ENCODE measurements at places on chromosomes 7 and 10.

- DNase-seq, result peak; percentile 5
Measured at GRCh38 chr10:112307358-112308124, 24.3 kb downstream of the TECTB start.

- no peak for DNase-seq
Measured at GRCh38 chr10:132599732-132600131, 62.1 kb downstream of the INPP5A start.

DNA sequence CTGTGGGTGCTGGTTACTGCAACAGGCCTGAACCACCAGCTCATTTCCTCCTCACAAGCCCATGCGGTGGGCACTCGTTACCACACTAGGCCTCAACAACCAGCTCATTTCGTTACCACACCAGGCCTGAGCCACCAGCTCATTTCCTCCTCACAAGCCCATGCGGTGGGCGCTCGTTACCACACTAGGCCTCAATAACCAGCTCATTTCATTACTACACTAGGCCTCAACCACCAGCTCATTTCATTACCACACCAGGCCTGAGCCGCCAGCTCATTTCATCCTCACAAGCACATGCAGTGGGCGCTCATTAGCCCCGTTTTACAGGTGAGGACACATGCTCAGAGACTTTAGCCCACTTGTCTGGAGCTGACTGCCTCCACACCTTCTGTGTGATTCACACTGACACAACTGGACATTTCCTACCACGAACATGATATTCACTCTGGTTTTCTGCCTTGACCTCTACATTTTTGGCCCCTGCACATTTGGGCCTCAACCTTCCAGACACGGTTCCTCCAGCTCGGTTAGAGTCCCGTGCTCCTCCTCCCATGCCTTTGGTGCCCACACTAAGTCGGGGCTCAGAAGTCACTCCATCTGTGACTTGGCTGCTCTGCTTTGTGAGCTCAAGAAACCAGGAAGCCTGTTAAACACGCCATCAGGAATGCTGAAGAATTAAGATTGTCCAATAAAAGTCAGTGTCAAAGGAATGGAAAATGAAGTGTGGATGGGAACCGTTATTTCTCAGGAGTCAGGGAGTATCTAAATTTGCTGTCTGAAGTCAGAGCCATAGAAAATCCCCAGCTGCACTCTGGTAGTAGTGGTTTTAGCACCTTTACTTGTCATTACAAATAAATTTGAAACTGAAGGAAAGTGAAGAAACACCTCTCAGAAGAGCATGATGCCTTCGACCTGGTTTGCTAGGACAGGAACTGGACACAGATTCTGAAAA lies 55.8 kb upstream of the LANCL2 start:
- DNase-seq, result peak; percentile 42

DNA sequence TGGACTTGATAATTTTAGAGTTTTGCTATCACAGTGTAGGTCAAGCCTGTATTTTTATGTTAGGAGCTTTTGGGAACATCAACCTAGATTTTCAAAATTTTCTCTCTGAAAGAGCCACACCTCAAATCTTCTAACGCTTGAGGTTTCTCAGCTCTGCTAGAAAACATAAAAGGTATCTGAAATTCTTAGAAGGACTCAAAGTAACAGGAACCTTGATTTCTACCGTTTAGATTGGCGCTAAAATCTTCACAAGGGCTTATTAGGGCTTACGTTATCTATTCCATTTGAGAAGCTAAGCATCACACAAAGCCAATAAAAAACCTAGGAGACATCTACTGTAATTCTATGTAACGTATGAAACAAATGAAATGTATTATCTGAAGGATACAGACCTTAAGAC lies 192.4 kb downstream of the AHR start:
- DNase-seq, result no peak

DNA sequence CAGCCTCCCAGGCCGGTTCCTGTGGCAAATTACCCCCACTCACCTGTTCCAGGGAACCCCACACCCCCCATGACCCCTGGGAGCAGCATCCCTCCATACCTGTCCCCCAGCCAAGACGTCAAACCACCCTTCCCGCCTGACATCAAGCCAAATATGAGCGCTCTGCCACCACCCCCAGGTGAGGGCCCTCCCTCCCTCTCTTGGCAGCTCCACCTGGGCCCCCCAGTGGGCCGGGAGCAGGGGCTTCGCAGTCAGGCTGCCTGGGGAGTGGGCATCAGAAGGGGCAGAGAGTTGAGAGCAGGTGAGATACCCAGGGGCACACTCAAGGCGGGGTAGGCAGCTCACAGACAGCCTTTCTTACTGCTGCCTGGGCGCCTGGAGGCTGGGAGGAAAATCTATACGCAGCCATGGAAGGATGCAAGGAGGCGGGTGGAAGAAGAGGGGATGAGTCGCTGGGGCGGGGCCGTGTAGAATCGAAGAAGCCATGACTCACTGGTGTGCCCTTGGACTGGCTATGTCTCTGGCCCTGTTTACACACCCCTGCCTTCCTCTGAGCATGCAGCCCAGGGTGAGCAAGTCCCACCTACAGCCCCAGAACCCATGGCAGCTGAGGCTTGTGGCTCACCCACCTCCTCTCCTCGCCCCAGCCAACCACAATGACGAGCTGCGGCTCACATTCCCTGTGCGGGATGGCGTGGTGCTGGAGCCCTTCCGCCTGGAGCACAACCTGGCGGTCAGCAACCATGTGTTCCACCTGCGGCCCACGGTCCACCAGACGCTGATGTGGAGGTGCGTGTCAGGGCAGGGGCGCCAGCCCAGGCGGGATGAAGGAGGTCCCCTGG lies 48.6 kb upstream of the PPIF start:
- DNase-seq, result no peak

DNA sequence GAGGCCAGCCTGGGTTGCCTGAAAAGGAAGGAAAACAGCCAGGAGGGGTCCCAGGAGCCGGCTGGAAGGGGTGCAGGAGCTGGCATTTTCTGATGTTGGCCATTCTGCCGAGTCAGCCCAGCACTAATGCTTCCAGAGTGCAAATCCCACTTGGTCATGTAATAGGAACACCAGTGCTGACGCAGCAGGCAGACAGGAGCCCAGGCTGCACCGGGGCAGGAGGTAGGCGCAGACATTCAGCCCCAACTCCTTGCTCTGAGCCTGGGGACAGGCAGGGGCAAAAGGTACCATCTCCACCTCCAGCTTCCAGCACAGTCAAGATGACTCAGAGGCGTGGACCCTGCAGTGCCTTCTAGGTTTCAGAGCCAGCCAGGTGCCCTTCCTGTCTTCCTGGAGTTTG lies 10.2 kb upstream of the YWHAG start:
- no peak for DNase-seq

DNA sequence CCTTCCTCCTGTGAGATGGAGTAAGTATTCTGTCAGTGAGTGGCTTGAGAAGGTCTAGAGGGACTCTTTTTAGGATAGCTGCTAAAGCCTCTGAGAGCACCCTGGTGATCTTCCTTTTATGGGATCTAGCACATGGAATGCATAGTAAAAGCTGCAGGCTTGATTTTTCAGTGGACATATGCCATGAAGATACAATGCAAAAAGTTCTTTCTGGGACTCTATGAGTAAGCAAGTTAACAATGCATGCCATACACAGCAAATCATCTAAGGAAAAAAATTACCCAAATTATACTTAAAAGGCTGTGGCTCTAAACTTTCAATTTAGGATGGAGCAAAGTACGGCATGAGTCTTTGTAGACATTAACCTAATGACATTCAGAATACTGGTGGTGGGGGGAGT lies 154.5 kb downstream of the SGMS1 start:
- no peak for DNase-seq

- DNase-seq, result peak; percentile 51
Measured at GRCh38 chr7:23468526-23469149, 1.7 kb downstream of the IGF2BP3 start.

GRCh38 chr7:87452279-87452678 lies 23.2 kb downstream of the ABCB4 start:
- DNase-seq, result no peak

- DNase-seq, result no peak
Measured at GRCh38 chr7:99407872-99408378, 472 bp downstream of the PDAP1 start.

Measured in CD8-positive, alpha-beta T cell (primary cell).